A172 (cell line): ENCODE measurements at places on chromosomes 7 and 10.

DNA sequence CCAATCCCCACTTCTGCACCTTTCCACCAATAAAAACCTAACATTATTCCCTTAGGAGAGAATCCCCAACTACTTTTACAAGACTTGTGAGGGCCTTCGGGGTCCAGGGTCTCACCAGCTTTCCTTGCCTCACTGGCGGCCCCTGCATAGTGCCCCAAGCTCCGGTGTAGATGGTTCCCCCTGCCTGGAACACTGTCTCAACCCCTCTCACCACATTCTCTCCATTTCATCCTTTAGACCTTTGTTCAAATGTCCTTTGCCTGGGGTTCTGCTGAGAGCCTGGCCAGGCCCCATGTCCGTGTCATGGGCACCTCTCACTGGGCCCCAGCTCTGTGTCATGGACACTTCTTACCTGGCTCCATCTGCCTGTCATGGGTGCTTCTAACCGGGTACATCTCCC lies 64.5 kb upstream of the SORCS3 start:
- DNase-seq, result no peak

DNA sequence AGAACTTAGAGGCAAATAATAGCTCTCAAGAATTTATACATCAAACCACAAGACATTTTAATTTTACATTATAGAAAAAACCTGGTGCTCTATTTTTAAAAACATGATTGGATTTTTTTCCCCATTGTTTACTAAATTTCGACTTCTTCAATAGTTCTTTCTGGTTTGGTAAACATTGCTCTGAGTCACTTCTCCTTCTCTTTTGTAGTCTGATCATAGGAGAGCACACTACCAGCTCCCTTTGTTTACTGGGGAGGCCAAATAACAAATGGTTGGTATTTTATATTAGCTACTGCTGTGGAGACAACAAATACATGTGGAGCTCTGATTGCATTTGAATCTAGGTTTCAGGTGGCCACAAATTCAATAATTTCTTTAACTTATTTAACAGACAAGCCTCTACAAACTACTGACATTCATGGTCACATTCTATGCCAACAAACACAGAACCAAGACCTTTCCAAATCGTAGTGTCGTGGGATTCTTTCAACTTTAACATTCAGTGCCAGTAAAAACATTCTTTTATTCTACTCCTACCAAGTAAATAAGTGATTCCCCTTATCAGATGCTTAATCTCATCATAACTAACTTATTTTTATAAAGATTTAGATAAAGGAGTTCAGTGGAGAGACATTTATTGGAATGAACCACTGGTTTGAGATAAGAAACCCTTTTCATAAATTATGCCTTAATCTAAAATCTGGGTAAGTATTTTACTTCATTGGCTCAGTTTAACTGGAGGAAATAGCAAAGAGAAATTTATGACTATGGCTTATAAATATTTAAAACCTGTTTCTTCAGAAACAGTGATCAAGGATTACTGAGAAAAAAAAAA lies 17.7 kb upstream of the FXYD4 start:
- no peak for DNase-seq

DNA sequence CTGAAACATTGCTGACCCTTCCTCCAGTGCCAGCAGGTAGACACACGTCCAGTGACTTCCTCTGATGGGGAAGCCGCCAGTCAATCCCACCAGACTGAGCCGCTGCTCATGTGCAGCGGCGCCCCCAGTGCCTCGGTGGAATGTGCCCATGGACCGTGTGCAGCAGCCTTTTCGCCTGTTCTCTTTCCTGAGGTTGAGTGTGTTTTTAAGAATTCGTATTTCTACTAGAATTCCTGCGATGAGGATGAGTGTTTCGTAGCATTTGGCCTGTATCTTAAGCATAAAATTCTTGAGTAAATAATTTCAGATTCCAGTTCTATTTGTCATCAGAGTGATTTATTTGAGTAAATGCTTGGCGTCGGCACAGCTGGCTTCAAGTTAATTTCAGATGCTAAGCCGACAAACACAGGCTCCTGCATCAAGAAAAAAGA lies 35.4 kb downstream of the BNIP3 start:
- DNase-seq, result peak; percentile 79

DNA sequence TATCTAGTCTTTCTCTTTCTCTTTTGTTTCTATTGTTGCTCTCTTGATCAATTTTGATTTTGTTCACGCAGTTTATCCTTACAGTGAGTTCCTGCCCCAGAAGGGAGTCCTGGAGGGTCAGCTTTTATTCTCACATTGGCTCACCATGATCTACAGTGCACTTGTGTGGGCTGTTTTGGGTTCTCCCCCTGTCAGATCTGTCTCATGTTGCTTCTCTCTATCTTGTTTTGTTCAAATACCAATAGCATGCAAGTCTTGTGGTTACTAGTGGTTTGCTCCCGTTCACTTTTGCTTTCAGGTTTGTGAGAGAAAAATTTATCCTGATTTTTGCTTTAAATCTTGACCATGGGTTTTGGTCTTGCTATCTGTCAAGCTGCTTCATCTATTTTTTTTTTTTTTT lies 74.3 kb downstream of the PTN start:
- DNase-seq, result no peak

DNA sequence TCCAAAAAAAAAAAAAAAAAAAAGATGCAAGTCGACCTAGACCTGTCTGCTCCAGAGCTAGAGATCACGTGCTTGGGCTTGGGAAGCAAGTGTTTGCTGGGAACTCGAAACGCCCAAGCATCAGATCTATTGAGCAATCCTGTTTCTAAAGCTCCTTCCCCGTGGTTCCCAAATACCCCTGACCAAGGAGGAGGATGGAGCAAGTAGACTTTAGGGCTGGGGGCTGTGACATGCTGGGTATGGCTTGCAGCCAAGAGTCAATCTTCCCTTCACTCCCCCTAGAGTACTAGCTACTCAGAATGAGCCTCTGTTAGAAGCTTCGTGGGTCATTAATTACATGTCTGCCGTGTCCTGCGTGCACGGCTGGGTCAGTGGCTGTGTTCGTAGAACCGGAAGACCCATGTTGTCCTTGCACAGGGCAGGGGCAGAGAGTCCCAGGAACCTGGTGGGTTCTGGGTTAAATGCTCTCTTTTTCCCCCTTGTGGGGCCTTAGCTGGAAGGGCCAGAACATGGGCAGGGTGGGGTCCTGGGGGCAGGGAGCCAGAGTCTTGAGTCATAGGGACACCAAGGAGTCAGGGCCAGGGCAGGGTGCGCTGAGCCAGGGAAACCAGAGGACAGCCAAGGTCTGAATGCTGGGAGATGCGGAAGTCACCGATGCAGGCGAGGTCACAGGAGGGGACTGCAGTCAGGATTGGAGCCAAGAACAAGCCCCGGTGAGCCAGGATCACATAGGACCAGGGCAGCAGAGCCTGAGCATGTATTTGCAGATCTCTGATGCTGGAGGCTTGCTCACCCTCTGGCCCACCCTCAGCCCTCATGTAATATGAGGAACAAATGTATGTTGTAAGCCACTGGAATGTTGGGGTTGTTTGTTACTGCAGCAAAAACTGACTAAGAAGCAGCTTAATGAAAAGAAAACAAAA lies 34.6 kb upstream of the TPST1 start:
- DNase-seq, result no peak

- DNase-seq, result no peak
Observed at GRCh38 chr7:129493555-129493954, 8.8 kb upstream of the SMKR1 start.

GRCh38 chr10:3687510-3688081 lies 97.4 kb downstream of the KLF6 start:
- DNase-seq, result no peak

DNA sequence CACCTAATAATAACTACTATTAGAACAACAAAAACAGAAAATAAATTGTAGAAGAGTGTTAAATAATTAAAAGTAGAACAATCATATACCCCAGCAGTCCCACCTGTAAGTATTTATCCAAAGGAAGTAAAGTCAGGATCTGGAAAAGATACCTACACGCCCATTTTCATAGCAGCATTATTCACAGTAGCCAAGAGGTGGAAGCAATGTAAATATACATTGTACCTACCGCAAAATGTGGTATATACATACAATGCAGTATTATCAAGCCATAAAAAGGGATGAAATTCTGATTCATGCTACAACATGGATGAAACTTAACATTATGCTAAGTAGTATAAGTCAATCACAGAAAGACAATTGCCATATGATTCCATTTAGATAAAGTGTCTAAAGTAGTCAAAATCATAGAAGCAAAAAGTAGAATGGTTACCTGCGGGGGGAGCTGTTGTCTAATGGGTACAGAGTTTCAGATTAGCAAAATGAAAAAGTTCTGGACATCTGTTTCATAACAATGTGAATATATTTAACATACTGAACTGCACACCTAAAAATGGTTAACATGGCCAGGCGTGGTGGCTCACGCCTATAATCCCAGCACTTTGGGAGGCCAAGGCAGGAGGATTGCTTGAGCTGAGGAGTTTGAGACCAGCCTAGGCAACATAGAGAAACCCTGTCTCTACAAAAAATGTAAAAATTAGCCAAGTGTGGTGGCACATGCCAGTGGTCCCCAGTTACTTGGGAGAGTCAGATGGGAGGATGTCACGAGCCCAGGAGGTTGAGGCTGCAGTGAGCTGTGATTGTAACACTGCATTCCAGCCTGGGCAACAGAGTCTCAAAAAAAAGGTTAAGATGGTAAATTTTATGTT lies 6.0 kb upstream of the TMED4 start:
- DNase-seq, result peak; percentile 76

- no peak for DNase-seq
Observed at GRCh38 chr7:71454981-71455380, 323.0 kb downstream of the GALNT17 start.

GRCh38 chr7:100694098-100694745 lies at the start of gene GIGYF1:
Gene GIGYF1 (minus strand): TSS chr7:100694250. CDS start chr7:100688238, 6,012 bp downstream.
- no peak for DNase-seq

- no peak for DNase-seq
Observed at GRCh38 chr10:1670541-1671365, 66.6 kb downstream of the ADARB2 start.

GRCh38 chr7:55255496-55256445 lies 109.4 kb upstream of the LANCL2 start:
- peak; percentile 73 for DNase-seq

- DNase-seq, result no peak
Observed at GRCh38 chr10:86057708-86058107, 308.9 kb downstream of the GRID1 start.

- no peak for DNase-seq
Observed at GRCh38 chr10:84254552-84255478, 10.0 kb downstream of the RGR start.

DNA sequence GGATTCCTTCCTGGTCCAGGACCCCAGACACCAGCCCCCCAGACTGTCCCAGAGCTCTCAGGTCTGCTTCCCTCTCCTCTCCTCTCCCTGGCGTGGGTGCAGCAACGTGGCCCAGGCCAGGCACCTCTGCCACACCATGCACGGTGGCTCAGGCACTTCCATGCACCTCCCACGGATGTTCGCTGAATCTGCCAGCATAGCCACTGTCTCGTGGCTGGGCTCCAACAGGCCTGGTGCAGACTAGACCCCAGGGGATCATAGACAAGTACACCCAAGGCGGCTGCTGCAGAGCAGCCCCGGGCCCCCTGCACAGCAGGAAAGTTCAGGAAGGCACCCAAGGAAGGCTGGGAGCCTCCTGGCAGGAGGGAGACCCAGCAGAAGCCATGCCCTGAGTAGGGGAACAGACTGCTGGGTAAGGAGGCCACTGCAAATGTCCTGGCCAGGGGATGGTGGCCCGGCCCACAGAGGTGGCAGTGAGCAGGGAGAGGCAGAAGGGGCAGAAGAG lies 4.4 kb downstream of the RASGEF1A start:
- no peak for DNase-seq

GRCh38 chr7:95974108-95974507 lies 201.8 kb downstream of the DYNC1I1 start:
- DNase-seq, result no peak

DNA sequence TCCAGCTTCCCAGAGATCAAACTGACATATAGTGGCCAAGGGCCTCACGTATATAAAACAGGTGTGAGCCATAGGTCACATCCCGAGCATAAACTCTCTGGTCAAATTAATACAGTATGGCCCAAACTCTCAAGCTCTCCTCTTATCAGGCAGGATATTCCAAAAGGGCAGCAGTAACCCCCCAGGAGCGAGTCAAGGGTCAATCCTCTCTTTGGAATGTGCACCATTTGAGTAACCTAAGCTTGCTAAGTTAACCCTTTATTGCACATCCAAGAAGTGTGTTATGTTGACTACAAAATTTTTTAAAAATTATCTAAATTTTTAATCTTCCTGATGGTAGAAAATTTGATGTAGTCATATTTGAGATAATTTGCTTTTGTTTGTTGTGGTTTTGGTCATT lies 4.5 kb upstream of the TRIM24 start:
- DNase-seq, result no peak

DNA sequence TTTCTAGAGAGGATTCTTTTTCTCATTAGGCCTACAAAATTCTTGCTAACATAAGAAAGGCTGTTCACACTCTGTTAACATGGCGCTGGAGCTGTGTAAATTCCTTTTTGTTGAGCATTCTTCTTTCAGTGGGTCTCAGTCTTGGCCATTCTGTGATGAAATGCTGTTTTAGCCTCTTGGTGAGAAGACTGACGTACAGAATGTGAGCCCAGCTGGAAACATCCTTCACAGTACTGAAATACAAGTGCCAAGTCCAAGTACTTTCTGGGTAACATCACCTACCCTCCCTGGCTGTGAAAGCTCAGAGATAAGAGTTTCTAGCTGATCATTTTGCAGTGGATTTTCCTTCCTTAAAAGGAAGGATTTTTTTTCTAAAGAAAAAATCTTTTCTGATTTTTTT lies 231.8 kb downstream of the AHR start:
- no peak for DNase-seq

GRCh38 chr7:152144557-152145245 lies 119.2 kb downstream of the GALNT11 start:
- DNase-seq, result no peak

DNA sequence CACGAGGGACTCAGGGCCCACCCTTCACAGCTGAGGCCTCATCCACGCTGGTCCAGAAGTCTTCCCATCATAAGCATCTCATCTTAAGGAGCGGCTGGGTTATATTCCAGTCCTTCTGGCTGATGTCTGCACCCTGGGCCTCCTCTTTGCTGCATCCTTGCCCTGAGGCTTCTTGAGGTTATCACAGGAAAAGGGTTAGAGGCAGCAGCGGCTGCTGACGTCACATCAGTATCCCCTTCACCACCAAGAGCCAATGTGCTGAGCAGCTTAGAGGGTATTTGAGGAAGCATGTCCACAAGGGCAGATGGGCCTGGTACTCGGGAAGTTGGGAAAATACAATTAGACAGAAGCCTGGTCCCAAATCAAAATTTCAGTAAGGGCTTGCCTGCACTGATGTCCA lies 125.1 kb downstream of the PLXNA4 start:
- DNase-seq, result no peak

- no peak for DNase-seq
Observed at GRCh38 chr10:72174297-72174662, 41.5 kb upstream of the ANAPC16 start.
